Smooth muscle cell of the coronary artery (primary cell): ENCODE measurements at places on chromosomes 3 and 15. TPM values are rescaled to one million over a fixed set of nuclear protein-coding genes. Genes with fewer than 3 reads are reported as not detected.

Gene PPARG
- total RNA-seq = 3.3 and 27.5 TPM in 2 replicates

Gene SPTSSB
- 0.08 TPM in 1 of 2 replicates, not detected in the other for total RNA-seq

Gene SKOR1
- under 0.01 TPM in 1 of 2 replicates, not detected in the other for total RNA-seq

Gene ANKRD34C
- not detected in 2 replicates for total RNA-seq

Gene TAGLN3
- 0.38 TPM in 1 of 2 replicates, not detected in the other for total RNA-seq

Gene LINGO1
- not detected in 2 replicates for total RNA-seq

Gene THRB
- total RNA-seq = 0.08 and 7.5 TPM in 2 replicates
